Cardiac muscle cell (in vitro differentiated cells and primary cell): ENCODE measurements at places on chromosomes 16 and 17. TPM values are rescaled to one million over a fixed set of nuclear protein-coding genes. Genes with fewer than 3 reads are reported as not detected.

GRCh38 chr16:72247821-72248253 lies 75.9 kb upstream of the PMFBP1 start:
- H3K4me3 ChIP-seq: no peak overlapping the region
- DNase-seq: no peak
- H3K27ac ChIP-seq: no peak overlapping the region
- no peaks in the 10 kb centered on the region for H3K27me3 ChIP-seq

DNA sequence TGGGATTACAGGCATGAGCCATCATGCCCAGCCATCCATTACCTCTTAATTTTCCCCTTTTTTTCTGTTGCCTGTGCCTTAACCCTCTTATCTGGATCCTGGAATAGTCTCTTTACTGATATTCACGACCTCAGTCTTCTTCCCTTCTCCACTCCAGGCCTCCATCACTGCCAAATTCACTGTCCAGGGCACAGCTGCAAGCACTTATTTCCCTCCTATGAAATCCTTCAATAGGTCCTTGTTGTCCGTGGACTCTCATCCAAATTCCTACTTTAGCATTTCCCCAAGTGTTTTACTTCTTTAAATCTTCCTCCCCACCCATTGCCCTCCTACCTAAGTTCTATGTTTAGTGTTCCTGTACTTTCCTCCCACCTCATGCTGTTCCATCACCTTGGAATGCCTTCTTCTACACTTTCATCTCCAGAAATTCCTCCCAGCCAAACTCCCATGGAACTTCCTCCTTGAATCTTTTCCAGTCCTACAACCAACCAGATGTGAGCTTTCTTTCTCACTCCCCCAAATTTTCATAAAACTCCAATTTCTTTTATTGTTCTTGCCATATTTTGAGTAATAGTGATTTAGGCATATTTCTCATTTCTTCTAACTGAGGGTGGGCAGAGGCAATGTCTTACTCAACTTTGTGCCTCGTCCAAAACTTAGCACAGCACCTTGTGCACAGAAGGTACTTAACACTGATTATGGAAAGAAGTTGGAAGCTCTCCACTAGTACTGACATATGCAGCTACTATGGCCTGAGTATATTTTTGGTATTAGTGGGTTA lies 35.3 kb downstream of the FAM20A start:
- no peaks in the 10 kb centered on the region for H3K36me3 ChIP-seq
- H3K27ac ChIP-seq: no peak overlapping the region
- no peaks in the 10 kb centered on the region for H3K27me3 ChIP-seq

GRCh38 chr17:57385975-57386374 lies 129.7 kb downstream of the MSI2 start:
- no peak overlapping the region for H3K4me3 ChIP-seq
- no peaks in the 10 kb centered on the region for H3K27me3 ChIP-seq
- H3K27ac ChIP-seq: no peak overlapping the region
- H3K36me3 ChIP-seq: no peaks in the 10 kb centered on the region
- peaks cover 17% of the 10 kb centered on the region for H3K4me1 ChIP-seq

The FKBP10 gene
- total RNA-seq: 265 and 336 TPM in 2 replicates

DNA sequence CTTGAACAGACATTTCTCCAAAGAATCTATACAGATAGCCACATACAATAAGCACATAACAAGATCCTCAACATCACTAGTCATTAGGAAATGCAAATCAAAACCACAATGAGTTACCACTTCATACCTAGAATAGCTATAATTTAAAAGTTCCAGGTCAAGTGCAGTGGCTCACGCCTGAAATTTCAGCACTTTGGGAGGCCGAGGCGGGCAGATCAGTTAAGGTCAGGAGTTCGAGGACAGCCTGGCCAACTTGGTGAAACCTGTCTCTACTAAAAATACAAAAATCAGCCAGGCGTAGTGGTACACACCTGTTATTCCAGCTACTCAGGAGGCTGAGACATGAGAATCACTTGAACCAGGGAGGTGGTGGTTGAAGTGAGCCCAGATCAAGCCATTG lies 19.9 kb downstream of the RANBP10 start:
- H3K36me3 ChIP-seq: no peaks in the 10 kb centered on the region
- H3K27ac ChIP-seq: no peak overlapping the region
- DNase-seq: no peak
- H3K4me3 ChIP-seq: no peak overlapping the region
- H3K4me1 ChIP-seq: no peaks in the 10 kb centered on the region

The GPR142 gene
- total RNA-seq: not detected in 2 replicates

The RPL38 gene
- 115 and 297 TPM in 2 replicates for total RNA-seq

GRCh38 chr16:70661534-70661917 lies 15.2 kb downstream of the IL34 start:
- DNase-seq: no peak
- no peak overlapping the region for H3K27ac ChIP-seq
- H3K4me3 ChIP-seq: no peak overlapping the region
- H3K36me3 ChIP-seq: peaks cover 22% of the 10 kb centered on the region

GRCh38 chr16:85908889-85909589 lies 10.1 kb downstream of the IRF8 start:
- H3K4me3 ChIP-seq: no peak overlapping the region
- no peaks in the 10 kb centered on the region for H3K36me3 ChIP-seq
- H3K4me1 ChIP-seq: no peaks in the 10 kb centered on the region
- DNase-seq: no peak
- peaks cover 3% of the 10 kb centered on the region for H3K27me3 ChIP-seq

The FSCN2 gene
- total RNA-seq: 9.0 and 11.3 TPM in 2 replicates

DNA sequence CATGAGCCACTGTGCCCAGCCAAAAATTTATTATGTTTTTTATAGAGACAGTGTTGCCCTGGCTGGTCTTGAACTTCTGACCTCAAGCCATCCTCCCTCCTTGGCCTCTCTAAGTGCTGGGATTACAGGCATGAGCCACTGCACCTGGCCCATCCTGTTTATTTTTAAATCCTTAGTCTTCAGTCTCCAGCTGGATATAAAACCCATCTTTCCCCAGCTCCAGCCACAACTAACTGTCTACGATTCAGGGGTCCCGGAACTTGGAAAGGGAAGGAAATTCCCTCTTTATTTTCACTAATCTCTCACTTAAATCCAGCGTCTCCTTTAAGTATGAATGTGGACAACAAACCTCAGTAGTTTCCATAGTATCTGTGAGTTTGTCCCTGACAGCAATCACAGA lies 62.2 kb downstream of the IQCK start:
- H3K4me3 ChIP-seq: no peak overlapping the region
- H3K27ac ChIP-seq: no peak overlapping the region
- H3K36me3 ChIP-seq: no peaks in the 10 kb centered on the region
- DNase-seq: no peak
- H3K27me3 ChIP-seq: no peaks in the 10 kb centered on the region

- no peak overlapping the region for H3K4me3 ChIP-seq
- H3K4me1 ChIP-seq: no peaks in the 10 kb centered on the region
- H3K27ac ChIP-seq: no peak overlapping the region
- no peaks in the 10 kb centered on the region for H3K27me3 ChIP-seq
- no peaks in the 10 kb centered on the region for H3K36me3 ChIP-seq
These were observed 14.0 kb upstream of the OR1E2 start for GRCh38 chr17:3447625-3448024.

DNA sequence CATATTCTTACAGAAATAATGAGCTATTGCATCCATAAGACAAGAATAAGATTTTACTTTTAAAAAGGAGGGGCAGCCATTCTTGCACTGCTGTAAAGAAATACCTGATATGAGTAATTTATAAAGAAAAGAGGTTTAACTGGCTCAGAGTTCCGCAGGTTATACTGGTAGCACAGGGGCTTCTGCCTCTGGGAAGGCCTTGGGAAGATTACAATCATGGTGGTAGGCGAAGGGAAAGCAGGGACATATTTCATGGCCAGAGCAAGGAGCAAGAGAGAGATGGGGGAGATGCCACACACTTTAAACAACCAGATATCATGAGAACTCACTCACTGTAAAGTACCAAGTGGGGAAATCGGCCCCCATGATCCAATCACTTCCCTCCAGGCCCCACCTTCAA lies 20.9 kb upstream of the CSNK2A2 start:
- no peak overlapping the region for H3K4me3 ChIP-seq
- no peak for DNase-seq
- H3K36me3 ChIP-seq: no peaks in the 10 kb centered on the region
- no peak overlapping the region for H3K27ac ChIP-seq
- H3K27me3 ChIP-seq: no peaks in the 10 kb centered on the region

DNA sequence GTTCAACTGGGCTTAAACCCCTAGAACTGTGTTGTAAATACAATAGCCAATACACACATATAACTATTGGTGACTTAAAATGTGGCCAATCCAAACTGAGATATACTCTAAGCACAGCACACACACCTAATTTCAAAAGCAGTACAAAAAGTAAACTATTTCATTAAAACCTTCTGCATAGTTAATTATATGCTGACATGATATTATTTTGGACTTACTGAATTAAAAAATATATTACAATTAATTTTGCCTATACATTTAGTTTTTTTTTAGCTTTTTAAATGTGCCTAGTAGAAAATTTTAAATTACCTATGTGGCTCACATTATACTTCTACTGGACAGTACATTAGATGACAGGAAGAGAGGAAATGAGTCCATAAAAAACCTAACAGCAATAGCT lies 21.5 kb downstream of the MED13 start:
- H3K36me3 ChIP-seq: peaks cover 49% of the 10 kb centered on the region
- H3K4me1 ChIP-seq: no peaks in the 10 kb centered on the region
- H3K4me3 ChIP-seq: no peak overlapping the region
- no peaks in the 10 kb centered on the region for H3K27me3 ChIP-seq
- no peak for DNase-seq
- H3K27ac ChIP-seq: peak overlapping the region; percentile 41

The DOK4 gene
- total RNA-seq: 1,502 and 2,409 TPM in 2 replicates

GRCh38 chr17:54494721-54495715 lies 405.6 kb upstream of the TOM1L1 start:
- no peaks in the 10 kb centered on the region for H3K36me3 ChIP-seq
- no peak for DNase-seq
- H3K4me3 ChIP-seq: no peak overlapping the region
- H3K27ac ChIP-seq: peak overlapping the region; percentile 5

The CD300H gene
- total RNA-seq: not detected in 2 replicates

The APOH gene
- total RNA-seq: not detected in 2 replicates

The PRRT2 gene
- total RNA-seq: 17.9 and 19.7 TPM in 2 replicates

DNA sequence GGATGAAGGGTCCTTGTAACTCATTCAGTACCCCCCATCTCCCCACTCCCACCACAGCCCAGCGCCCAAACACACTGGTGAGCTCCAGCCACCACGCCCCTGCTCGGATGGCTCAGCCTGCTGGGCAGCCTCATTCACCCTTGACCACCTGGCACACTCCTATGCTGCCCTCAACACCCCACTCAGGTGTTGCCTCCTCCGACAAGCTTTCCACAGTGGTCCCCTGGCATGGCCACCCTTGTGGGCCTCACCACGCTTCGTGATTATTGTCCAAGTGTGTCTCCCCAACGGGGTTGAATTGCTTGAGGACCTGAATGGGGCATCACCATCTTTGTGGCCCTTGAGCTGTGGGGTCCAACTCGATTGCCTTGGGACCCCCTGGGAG lies 12.0 kb upstream of the DOC2B start:
- H3K36me3 ChIP-seq: no peaks in the 10 kb centered on the region
- H3K27me3 ChIP-seq: no peaks in the 10 kb centered on the region
- H3K4me1 ChIP-seq: no peaks in the 10 kb centered on the region
- H3K4me3 ChIP-seq: no peak overlapping the region

The TNFRSF17 gene
- total RNA-seq: not detected in 2 replicates

DNA sequence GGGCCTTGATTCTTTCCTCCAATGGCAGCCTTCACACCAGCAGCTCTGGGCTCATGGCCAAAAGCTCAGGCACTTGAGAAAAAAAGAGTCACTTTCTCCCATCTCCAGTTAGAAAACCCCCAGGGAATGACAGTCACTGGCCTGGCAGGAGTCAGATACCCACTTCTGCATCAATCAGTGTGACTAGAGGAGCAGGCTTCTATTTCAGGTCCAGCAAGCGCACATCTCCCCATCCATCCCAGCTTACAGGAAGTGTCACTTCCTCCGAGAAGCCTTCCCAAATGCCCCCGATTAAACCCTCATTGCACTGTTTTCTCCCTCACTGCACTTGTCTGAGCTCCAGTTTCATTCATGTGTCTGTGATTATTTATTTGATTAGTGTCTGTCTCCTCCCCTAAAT lies 30.4 kb upstream of the CCL1 start:
- H3K27ac ChIP-seq: no peak overlapping the region
- no peaks in the 10 kb centered on the region for H3K27me3 ChIP-seq
- DNase-seq: no peak
- H3K4me3 ChIP-seq: no peak overlapping the region

DNA sequence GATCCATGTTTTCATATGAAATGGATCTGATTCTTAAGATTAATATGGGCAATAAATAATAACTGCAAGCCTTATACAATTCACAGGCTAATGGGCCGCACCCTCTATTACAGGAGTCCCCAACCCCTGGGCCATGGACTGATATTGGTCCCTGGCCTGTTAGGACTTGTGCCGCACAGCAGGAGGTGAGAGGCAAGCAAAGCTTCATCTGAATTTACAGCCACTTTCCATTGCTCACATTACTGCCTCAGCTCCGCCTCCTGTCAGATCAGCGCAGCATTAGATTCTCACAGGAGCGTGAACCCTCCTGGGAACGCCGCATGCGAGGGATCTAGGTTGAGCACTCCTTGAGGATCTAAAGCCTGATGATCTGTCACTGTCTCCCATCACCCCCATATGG lies 26.8 kb downstream of the METTL16 start:
- H3K27ac ChIP-seq: no peak overlapping the region
- H3K27me3 ChIP-seq: no peaks in the 10 kb centered on the region
- no peak overlapping the region for H3K4me3 ChIP-seq
- no peaks in the 10 kb centered on the region for H3K36me3 ChIP-seq
- peaks cover 4% of the 10 kb centered on the region for H3K4me1 ChIP-seq

- H3K4me3 ChIP-seq: no peak overlapping the region
- DNase-seq: no peak
- H3K4me1 ChIP-seq: no peaks in the 10 kb centered on the region
- no peaks in the 10 kb centered on the region for H3K27me3 ChIP-seq
- peaks cover 18% of the 10 kb centered on the region for H3K36me3 ChIP-seq
These were observed 28.3 kb downstream of the STH start for GRCh38 chr17:46027048-46027975.

The ETV4 gene
- 1.3 and 2.4 TPM in 2 replicates for total RNA-seq
